ENCODE measurements at places on chromosomes 3 and 15.

- DNase-seq = no peak
Observed at GRCh38 chr15:59384507-59384906, 11.8 kb upstream of the MYO1E start.

DNA sequence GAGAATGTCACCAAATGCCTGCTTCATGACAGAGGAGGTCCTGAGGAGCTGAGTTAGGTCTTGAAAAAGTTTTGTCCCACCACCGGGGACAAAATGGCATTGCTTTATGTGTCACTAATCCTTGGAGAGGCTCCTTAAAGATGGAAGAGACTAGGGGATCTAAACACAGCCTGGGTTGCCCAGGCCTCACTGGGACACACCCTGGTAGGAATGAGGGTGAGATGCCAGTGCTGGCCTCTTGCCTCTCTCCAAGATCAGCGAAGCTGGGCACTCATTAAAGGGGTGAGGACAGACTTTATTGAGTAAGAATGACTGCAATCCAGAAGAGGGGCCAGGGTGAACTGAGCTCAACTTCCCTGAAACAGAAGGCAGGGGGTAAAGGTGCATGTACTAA, 58.5 kb upstream of the KLF13 start:
- DNase-seq = no peak

- DNase-seq = no peak
Observed at GRCh38 chr3:184766555-184767261, 45.3 kb upstream of the VPS8 start.

GRCh38 chr15:56240390-56240789, 3.3 kb downstream of the RFX7 start:
- DNase-seq = no peak

- no peak for DNase-seq
Observed at GRCh38 chr15:64858021-64858575, 16.4 kb downstream of the PLEKHO2 start.

DNA sequence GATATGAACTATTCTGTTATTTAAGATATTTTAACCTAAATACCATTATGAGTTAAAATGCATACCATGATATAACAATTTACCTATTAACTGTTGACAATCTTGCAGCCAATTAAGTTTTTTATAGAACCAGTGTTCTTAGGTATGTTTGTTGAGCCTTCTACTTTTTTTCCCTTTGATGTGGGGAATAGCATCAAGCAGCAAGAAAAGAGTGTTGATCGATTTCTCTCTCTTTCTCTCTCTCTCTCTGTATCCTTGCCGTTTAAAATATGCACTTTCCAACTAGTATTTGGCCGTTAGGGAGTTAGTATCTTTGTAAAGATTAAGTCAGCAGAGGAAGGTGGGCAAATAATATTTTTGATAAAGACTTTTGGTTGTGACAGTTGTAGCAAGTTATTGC, 5.9 kb downstream of the CHD2 start:
- no peak for DNase-seq
